CD8-positive, alpha-beta T cell (primary cell): ENCODE measurements at places on chromosomes 4 and X.

DNA sequence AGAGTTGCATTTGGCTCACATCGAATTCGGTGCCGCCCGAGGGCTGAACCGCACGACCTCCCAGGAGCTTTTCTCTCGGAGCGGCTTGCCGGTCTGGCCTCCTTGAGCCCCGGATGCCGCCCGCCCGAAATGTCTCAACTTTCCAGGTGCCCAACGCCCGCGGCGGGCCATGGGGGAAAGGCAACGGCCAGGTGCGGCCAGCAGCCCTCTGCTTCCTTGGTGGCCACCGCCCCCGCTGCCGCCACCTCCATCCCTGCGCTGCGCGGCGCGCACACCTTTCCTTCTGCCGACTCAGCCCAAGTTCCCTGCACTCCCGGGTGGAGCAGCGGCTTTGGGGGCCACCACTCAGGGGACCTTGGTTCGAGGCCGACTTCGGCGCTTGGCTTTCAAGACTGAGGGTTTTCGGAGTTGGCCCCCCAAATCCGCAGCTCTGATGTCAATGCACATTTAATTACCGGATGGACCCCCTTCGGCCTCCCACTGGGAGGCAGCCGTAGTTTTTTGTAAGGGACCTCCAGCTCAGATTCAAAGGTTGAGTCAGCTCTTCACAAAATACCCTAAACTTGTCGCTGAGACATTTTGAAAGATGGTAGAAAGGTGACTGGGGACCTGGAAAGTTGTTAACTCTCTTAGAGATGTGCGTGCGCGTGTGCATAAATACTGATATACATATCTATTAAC is 1.1 kb downstream of the AFF2 start:
- DNase-seq, result no peak

GRCh38 chr4:134072137-134072536 is 129.5 kb downstream of the PABPC4L start:
- DNase-seq, result no peak

- DNase-seq, result no peak
Observed at GRCh38 chr4:171612907-171613306, 200.3 kb upstream of the GALNTL6 start.

DNA sequence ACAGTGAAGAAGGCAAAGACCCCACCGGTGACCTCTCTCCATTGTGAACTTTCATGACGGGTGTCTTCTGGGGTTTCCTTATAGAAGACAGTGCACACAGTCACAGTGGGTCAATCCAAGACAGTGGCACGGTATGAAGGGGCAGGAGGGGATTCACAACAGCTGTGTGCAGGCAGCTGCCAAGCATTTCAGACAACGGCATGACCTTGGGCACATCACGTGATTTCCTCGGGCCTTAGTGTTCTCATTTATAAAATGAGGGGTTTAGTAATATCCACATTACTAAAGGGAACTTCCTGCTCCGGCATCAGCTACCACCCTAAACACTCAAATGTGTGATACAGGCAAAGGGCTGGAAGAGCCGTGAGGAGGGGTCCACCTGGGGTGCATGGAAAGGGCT is 42.9 kb downstream of the RBM47 start:
- no peak for DNase-seq

GRCh38 chr4:102328045-102328444 is 17.2 kb downstream of the SLC39A8 start:
- DNase-seq, result no peak

GRCh38 chr4:79163981-79164490 is 161.8 kb downstream of the NAA11 start:
- DNase-seq, result no peak

- peak; percentile 74 for DNase-seq
Observed at GRCh38 chr4:173168396-173169177, at the start of gene GALNT7. Gene GALNT7 (plus strand): TSS chr4:173168811. CDS start chr4:173168836, 25 bp downstream.

DNA sequence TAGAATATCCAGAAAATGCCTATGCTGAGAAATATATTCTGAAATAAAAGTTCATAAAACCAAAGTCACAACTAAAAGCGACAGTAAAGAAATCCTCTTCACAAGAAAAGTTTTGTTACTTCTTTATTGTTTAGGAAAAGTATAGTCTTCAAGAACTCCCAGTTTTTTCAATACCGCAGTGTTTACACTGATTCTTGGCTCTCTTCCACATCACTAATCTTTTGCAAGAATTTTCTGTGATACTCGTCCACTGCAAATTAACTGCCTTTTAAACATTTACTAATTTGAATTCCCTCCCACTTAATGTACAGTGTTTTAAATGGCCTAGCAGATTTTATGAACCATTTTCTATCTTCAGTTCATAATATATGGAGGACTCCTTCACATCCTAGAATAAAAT is 65.1 kb downstream of the HPGDS start:
- no peak for DNase-seq

DNA sequence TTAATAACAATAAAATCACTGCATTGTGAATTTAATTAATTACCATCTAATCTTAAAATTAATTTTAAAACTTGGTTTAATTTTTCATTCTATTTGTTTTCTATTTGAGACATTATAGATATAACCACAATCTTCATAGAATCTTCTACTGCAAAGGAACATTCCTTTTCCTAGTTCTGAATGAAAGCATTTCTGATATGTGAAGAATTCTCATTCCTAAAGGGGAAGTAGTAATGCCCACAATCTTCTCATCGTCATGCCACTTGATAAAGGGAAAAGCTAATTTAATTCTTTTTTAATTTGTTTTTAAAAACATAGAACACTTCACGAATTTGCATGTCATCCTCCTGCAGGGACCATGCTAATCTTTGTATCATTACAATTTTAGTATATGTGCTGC is 23.7 kb downstream of the MGARP start:
- DNase-seq, result no peak

DNA sequence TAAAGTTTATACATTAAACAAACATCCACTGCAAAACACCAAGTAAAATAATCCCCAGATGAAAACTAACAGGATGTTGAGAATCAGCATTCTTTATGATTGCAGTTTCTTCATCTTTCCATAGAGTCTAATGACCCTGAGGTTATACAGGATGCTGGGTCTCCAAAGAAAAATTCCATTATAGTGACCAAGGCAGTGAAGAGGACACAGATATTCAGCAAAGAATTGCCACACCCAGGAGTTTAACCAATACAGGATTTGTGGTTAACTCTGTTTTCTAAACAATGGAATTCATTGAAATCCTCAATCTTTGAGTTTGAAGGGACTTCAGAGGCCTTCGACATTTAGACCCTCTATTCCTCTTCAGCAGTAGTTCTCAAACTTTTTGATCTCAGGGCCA is 76.2 kb upstream of the ESX1 start:
- no peak for DNase-seq
